RCC 7860 (cell line): ENCODE measurements at places on chromosomes 4 and X.

DNA sequence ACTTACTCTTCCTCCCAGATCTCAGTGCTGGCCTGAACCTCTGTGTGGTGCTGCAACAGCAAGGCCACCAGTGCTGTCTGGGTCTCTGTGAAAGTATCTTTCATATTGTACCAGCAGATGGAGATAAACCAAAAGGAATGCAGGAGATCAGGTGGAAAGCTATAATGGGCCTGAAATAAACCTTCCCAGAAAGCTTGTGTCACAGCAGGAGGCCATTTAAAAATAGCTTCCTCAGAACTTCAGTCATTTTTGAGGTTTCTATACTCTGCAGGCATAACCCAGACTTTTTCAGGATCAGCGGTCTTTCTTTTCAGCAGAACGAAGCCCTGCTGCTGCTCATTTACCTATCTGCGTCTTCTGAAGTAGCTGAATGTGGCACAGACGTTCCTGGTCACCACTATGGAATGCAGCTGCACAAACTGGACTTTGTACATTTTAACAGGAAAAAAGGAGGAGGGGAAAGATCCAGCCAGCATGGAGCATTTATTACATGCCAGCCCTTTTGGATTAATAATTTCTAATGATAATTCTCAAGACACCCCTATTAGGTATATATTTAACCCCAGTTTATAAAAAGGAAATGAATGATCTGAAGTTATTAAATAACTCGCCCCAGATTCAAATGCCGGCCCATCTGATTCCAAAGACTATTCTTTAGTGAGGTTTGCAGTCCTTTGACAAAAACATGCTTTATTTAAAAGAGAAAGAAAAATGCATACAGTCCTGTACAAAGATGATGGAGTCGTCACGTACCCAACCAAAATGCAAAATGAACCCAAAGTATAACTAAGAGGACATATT, 119.7 kb downstream of the NFKB1 start:
- peak; percentile 93 for DNase-seq

DNA sequence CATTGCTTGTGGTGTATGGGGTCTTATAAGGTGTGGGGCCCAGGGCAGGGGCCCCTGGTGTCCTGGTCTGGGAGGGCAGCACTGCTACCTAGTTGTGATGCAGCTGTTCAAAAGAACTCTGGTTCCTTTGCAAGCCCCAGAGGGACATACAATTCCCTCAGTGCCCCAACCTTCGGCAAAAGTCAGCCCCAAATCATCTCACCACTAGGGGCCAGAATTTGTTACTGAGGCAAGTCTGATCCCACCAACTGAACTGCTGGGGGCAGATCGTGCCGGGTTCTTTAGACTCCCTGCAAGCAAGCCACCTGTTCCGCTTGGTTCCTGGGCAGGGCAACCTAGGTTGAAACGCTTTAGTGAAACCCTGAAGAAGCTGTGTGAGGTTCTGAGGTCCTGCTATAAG, 180.1 kb upstream of the S100G start:
- DNase-seq = no peak

DNA sequence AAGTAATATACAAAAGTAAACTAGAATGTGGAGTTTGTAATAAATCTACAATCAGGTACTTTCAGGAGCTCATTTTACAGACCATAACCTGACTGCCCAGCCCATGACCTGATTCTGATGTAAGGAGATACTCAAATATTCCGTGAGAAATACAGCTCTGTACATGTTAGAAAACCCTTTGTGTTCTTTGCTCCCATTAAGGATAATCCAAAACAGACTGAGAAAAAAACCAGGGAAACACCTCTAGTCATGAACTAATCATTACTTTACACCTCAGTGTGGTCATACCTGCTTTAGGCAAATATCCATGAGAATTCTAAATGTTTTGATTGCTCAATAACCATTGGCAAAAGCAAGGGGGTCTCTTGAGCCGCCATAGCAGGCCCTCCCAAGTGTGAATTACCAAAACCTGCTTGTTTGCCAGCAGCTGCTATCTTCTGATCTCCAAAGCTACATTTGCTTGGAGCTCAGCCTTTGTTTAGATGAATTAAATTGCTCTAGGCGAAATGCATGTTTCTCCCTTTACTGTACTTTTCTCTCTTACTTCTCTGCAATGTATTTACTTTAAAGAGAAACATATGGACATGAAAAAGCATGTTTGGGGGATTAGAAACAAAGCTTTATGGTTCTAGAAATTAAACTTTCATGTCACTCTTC, 79.1 kb downstream of the ANKRD50 start:
- DNase-seq = no peak

DNA sequence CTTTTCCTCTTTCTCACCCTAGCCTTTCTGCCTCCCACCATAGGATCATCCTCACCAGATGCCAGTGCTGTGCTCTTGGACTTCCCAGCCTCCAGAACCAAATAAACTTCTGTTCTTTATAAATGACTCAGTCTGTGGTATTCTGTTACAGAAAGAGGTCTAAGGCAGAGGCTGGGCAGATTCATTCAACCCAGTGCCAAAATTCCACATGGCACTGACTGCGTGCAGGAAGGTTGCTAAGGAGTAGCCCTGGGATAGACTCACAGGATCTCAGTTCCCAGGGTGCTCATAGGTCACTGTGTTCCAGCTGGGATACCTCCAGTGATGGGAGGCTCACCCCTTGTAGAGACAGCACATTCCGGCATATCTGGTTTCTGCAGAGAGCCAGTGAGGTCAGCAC, 22.0 kb downstream of the SORCS2 start:
- DNase-seq = no peak

- no peak for DNase-seq
These were observed 113.5 kb upstream of the TMEM164 start for GRCh38 chrX:109889289-109890006.

GRCh38 chr4:38993683-38994082, 38.5 kb downstream of the TMEM156 start:
- DNase-seq = no peak

- no peak for DNase-seq
These were observed 203.6 kb upstream of the AGTR2 start for GRCh38 chrX:115966920-115967319.

DNA sequence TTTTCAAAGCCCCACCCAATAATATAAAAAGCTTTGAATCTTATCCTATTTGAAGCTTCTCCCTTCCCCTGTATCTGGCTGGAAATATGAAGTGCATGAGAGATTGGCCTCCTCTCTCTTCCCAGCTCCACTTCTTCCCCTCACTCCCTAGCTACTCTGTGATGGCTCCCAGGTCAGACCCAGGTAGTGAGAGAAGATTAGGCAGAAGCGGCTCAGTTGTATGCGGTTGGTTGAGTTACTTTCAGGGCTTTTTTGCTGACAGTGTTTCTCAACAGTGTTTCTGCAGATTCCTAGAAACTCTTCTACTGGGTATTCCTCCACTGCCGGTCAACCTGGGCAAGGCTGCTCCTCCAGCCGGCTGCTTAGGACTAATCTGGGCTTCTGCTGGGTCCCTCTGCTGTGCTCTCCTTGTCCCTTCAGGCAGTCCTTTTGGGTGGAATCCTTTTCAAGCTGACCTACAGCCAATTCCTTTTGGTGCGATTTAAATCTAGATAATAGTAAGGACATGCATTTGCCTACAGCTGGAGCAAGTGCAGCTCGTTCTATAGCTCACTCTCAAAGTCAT, 87.4 kb upstream of the SLC7A11 start:
- DNase-seq = no peak

DNA sequence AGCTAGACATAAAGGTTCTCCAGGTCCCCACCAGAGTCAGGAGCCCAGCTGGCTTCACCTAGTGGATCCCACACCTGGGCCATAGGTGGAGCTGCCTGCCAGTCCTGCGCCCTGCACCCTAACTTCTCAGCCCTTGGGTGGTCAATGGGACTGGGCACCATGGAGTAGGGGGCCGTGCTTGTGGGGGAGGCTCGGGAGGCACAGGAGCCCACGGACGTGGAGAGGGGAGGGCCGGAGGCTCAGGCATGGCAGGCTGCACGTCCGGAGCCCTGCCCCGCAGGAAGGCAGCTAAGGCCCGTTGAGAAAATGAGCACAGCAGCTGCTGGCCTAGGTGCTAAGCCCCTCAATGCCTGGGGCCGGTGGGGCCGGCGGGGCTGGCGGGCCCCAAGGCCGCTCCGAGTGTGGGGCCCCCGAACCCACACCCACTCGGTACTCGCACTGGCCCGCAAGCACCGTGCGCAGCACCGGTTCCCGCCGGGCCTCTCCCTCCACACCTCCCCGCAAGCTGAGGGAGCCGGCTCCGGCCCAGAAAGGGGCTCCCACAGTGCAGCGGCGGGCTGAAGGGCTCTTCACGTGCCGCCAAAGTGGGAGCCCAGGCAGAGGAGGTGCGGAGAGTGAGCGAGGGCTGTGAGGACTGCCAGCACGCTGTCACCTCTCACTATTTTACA, 291.1 kb downstream of the KLHL4 start:
- DNase-seq = no peak

- no peak for DNase-seq
These were observed 167.5 kb downstream of the ADGRA3 start for GRCh38 chr4:22348410-22348809.

GRCh38 chr4:158253350-158253980, 43.2 kb downstream of the TMEM144 start:
- DNase-seq = no peak

DNA sequence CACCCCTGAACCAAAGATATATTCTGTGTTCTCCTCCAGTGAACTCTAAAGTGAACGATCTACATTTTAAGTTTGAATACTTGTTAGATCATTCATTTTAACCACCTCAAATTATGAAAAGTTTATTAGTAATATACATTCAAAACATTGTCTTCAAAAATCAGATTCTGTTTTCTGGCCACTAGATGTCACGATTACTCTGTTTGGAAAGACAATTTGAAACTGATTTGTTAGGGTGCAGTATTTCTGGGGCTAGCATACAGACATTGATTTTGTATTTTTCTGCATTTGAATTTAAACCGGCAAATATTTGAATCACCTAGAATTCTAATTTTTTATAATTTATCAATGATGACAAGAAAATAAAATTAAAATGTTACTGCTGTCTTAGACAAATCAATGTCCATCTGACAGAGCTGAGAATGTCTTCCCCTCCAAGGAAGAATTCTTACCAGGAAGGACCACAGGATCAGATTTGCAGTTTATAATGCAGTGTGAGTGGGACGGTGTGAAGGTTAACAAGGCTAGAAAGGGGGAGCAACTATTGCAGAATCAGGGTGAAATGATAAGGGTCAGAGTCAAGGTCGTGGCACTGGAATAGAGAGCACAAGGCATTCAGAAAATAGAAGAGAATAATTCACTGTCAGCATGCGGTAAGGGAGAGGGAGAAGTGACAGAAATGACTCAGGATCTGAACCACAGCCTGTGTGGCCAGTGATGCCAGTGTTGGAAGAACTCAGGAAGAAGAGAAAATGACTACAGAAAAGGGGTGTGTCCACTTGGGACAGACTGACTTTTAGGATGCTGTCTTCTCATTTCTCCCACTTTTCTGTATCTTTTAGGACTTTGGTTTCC, 91.6 kb downstream of the ANXA10 start:
- DNase-seq = peak; percentile 69

DNA sequence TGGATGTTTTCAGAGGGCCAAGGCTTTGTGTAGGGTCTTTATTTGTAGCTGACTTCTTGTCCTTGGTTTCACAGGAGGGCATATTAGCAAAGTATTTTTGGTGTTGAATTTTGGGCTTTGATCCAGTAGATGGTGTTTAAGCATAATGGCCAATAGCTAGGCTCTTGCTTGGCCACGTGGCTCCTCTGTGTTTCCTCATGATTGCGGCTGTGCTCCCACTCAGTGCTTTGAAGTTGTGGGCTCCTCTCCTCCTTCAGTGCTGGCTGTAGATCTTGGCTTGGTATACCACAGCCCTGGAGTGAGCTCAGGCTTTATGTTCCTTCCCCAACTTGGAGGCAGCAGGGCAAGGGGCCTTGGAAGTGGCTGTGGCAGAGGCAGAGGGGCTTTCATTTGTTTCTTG, 107.2 kb upstream of the CENPE start:
- DNase-seq = no peak
